ENCODE measurements at places on chromosomes 3 and 15. TPM values are rescaled to one million over a fixed set of nuclear protein-coding genes. Genes with fewer than 3 reads are reported as not detected.

The BFSP2 gene
- not detected for total RNA-seq

The CFAP100 gene
- total RNA-seq, result not detected

The SLTM gene
- 86.0 TPM for total RNA-seq

The SNURF gene
- 11.7 TPM for total RNA-seq

The EPHA3 gene
- total RNA-seq, result 0.26 TPM

The KIF15 gene
- 8.4 TPM for total RNA-seq

The KLHDC8B gene
- total RNA-seq, result 17.2 TPM

The C3orf80 gene
- 0.13 TPM for total RNA-seq

The TMEM40 gene
- total RNA-seq, result not detected

The CLDN16 gene
- total RNA-seq, result not detected

The ATP13A4 gene
- 0.26 TPM for total RNA-seq
